Progenitor cell of endocrine pancreas (in vitro differentiated cells): ENCODE measurements at places on chromosomes 3 and 15.

DNA sequence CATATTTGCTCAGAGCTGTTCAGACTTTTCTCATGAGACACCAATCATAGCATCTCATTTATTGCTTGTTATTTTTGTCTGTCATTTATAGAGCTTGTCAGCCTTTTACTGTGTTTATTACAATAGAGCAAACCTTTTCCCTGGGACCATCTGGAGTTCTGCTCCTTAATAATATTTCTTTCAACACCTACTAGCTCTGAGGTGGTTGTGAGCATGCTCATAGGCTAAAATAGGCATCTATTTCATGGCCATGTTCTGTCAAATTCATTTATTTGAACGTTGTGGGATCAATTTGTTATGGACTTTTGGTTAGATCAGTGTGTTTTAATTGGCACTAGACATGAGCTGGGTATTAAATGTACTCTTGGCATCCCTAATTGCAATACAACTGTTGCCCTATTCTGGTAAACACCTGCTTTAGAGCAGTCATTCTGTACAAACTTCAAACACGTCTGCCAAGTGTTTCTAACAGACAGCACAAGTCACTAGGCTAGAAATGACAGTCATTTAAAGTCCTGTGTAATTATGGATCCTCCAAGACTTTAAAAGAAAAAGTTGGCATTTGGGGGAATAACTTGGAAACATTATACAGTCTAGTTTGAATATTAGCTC is 766.3 kb downstream of the ZNF385D start:
- no peak for DNase-seq

DNA sequence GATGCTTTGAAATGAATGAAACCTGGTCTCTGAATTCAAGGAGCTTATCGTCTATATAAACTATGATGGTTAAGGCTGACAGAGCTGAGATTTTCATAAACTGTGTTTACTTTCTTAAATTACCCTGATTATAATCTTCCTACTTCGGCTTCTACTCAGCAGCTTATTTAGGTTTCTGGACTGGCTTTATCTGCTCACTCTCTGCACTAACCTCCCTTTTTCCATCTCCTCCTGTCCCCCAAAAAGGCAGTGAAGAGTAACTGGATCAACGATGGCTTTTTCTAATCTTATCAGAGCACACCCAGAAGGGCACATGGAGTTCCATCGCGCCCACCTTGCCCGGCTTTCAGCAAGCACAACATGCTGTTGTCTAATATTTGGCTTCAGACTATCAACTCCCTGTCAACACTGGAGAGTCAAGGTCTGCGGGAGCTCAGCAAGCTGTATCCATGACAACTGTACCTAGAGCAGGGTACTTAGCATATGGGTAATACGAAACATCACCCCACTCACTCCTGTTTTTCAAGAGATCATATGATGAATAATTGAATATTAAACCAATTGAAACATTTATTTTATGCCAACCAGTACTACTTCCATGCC is 417.3 kb downstream of the GABRB3 start:
- no peak for DNase-seq

- no peak for DNase-seq
Measured at GRCh38 chr15:34311563-34311962, 26.0 kb downstream of the SLC12A6 start.

DNA sequence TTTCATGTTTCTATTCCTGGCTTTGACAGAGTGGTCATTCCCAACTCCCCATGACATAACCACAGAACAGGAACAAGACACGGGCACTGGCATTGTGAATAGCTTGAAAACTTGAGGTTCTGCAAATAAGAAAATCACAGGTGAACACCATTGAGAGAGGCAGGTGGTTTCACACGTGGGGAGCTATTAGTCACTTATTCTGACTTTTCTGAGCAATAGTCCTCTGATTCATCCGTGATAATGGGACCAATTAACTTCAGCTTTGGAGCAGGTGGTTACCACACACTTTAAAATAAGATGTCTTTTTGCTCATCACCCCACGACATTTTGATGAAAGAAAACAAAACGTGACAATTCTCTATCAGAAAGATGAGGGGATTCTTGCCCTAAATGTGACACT is 224.7 kb downstream of the KLF13 start:
- no peak for DNase-seq

- DNase-seq, result no peak
Measured at GRCh38 chr3:66561367-66561766, 60.5 kb upstream of the LRIG1 start.

DNA sequence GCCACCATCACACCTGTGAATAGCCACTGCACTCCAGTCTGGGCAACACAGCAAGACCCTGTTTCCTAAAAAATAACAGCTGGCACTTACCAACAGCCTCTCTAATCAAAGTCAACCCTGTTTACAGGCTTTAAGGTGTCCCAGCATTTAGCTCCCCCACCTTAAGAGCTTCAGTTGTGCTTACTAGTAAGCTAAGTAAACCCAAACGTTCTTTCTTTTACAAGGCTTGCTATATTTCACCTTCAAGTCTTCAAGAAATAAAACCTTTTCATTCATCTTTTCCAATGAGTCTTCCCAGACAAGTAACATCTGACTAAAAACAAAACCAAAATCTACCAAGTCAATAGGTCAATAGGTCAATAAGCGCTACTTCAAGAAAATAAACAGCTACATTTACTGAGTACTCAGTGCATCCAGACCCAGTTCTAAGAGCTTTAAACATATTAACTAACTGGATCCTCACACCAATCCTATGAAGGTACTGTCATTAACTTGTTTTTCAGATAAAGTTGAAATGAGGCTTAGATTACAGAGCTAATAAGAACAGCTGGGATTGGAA is 62.4 kb downstream of the PBRM1 start:
- no peak for DNase-seq

GRCh38 chr15:38588672-38589071 is 24.1 kb upstream of the RASGRP1 start:
- no peak for DNase-seq

GRCh38 chr15:33150971-33151370 is 43.5 kb downstream of the FMN1 start:
- DNase-seq, result no peak

DNA sequence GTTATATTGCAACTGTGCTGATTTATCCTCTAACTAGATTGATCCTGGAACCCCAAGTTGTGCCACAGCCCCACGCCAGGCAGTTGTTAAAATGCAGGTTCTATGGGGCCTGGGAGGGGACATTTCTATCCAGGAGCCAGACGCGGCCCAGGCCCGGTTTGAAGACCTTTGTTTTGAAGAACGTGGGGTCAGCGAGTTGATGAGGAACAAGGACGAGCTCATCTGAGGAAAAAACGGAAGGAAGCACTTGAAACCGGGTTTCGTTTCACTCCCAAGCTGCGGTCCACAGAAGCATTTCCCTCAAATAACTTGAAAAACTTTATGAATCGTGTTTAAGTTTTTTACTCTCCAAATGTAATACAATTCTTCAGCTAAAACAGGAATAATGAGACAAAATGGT is 76.4 kb downstream of the CHSY1 start:
- no peak for DNase-seq
